ENCODE measurements at places on chromosomes 12 and 14.

DNA sequence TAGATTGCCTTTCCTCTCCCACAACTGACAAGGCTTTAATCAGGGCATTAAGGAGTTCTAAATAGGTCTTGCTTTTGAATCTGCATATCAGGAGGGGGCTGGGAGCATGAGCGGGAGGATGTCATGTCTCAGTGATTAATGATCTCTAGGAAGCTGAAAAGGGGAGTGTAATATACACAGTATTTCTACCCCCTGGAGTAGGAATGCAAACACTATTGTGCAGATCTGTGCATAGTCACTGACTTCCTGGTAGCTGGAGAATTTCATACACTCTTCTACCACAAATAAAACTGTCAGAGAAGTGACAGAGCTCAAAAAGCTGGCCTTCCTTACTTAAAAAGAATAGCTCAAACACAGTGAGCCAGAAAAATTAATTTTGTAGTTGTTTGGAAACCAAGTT is 65.8 kb downstream of the RIC8B start:
- peak; percentile 83 for DNase-seq

GRCh38 chr14:90308561-90308960 is 23.2 kb downstream of the NRDE2 start:
- no peak for DNase-seq

GRCh38 chr12:122203301-122204166 is at the start of gene B3GNT4:
Gene B3GNT4 (plus strand): TSS chr12:122203709. CDS start chr12:122204619, 910 bp downstream.
- DNase-seq, result peak; percentile 40

GRCh38 chr12:62129291-62129690 is 130.9 kb upstream of the USP15 start:
- DNase-seq, result no peak

GRCh38 chr12:110282300-110282860 is 1.3 kb downstream of the ATP2A2 start:
- DNase-seq, result peak; percentile 50

GRCh38 chr12:12099102-12099501 is 28.4 kb downstream of the BCL2L14 start:
- no peak for DNase-seq

- DNase-seq, result no peak
These were observed 138.4 kb upstream of the FRMD6 start for GRCh38 chr14:51513281-51513680.

DNA sequence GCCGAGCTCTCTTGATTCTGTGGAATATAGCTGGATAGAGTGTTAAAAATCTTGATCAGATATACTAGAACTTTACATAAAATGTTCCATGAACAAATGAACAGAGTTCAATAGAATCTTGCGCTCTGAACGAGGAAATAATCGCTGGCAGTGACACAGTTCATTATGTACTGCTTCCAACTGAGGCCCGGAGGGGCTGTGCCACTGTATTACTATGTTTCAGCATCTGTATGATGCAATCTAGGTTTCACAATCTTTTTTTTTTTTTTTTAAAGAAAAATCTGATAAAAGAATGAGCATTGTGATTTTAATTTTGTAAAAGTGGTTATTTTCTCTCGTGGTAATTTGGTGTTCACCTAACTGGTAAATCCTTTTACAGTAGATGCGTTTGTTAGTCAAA is 77.2 kb downstream of the FERMT2 start:
- peak; percentile 38 for DNase-seq

DNA sequence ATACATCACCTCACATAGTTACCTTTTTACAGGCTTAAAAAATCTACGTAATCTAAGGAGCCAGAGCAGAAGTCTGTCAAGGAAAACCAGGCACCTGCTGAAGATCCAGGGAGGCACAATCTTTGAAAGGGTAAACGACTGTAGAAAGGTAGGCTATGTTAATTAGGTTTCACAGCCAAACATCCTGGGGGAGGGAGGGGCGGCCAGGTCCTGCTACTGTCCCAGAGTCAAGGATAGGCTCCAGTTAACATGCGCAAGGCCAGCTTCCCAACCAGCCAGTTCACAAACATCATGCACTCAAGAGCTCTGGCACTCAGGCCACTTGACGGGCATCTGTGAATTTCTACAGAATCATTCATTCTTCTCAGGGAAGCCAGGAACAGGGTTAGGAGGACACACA is 22.9 kb downstream of the NIN start:
- DNase-seq, result no peak

- DNase-seq, result no peak
These were observed 2.0 kb downstream of the ATN1 start for GRCh38 chr12:6929466-6930452.

DNA sequence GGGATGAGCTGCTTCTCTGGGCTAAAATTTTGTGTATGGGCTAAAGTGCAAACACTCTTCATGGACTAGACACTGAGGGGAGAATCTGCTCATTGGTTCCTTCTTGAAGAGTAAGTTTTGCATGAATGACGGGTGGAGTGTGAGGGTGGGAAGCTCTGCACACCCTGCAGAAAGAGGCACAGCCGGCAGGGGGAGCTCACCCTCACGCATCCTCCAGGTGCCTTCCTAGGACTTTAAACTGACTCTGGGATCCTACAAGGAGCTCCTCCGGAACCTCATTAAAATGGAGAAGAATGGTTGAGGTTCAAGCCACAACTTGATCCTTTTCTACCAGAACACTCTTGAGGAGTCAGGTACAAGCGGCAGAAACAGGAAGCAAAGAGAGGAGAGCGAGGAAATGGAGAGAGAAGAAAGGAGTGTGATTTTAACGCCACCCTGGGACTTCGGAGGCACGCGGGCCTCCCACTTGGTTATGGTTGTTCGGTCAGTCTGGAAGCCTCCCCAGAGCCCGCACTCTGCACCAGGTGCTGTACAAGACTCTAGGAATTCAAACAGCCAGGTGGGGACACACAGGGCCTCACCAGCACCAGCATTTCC is 87.5 kb downstream of the SETD3 start:
- DNase-seq, result peak; percentile 23

GRCh38 chr12:116881877-116882507 is 751 bp upstream of the HRK start:
- no peak for DNase-seq

- DNase-seq, result no peak
These were observed 17.1 kb downstream of the SMCO2 start for GRCh38 chr12:27463511-27464219.

GRCh38 chr14:97270308-97270707 is 473.1 kb downstream of the VRK1 start:
- DNase-seq, result no peak

- no peak for DNase-seq
These were observed 78.7 kb downstream of the KIF21A start for GRCh38 chr12:39364196-39364595.

- DNase-seq, result no peak
These were observed 377.1 kb upstream of the NOVA1 start for GRCh38 chr14:26974965-26975364.

GRCh38 chr14:96579855-96580254 is 77.7 kb downstream of the PAPOLA start:
- no peak for DNase-seq

DNA sequence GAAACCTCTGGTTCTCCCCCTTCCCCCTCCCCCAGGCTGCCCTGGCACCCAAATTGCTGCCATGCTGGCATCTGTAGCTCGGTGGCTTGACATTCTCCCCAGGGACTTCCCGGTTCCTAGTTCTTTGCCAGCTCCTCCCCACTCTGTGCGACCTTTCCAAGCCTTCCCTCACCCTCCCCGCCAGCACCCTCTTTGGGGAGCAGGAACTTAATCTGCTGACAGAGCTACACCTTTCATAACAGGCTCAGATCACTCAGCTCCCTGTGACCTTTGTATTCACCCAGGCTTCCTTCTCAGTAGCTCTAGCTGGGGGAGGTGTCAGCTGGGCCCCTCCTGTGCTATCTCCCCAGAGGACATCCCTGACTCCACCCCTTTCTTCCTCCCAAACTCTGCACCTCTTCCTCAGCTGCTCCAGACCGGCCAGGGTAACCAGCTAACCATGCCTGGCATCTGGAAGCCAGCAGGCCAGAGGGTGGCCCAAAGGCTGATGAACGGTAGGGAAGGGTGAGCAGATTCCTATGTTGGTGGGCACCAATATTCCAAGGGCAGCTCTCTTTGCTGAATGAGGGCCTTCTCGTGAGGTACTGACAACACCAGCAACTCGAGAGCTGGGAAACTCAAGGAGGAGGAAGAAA is 1.8 kb upstream of the COX14 start:
- DNase-seq, result no peak

DNA sequence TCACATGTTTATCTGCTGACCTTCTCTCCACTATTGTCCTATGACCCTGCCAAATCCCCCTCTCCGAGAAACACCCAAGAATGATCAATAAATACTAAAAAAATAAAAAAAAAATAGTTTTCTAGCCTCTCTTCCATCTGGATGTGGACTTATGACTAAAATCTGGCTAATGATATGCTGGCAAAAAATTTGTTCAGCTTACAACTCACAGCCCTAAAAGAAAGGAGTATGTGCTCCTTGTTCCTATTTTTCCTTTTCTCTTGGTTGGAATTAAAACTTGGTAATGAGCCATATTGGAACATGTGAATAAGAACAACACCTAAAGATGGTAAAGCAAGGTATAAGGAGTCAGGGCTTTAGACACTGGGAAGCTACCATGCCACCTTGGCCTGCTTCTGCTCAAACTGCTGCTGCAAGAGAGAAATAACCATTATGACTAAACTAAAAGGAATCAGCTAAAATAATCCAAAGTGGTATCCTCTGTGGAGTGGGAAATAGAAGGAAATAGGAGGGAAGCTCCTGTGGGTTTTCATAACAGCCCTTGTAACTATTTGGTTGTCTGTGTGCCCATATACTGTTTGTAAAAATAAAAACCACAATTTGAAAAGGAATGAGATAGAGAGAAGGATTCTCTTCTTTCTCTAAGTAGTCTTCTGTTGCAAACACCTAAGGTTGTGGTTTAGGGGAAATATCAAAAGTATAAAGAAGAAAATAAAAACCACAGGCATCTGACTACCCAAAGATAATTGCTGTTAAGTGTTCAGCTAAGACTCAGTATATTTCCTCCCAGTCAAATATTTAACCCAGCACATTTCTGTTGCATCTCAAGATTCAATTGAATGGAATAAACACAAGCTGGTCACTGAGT is 53.8 kb downstream of the SDR9C7 start:
- no peak for DNase-seq

DNA sequence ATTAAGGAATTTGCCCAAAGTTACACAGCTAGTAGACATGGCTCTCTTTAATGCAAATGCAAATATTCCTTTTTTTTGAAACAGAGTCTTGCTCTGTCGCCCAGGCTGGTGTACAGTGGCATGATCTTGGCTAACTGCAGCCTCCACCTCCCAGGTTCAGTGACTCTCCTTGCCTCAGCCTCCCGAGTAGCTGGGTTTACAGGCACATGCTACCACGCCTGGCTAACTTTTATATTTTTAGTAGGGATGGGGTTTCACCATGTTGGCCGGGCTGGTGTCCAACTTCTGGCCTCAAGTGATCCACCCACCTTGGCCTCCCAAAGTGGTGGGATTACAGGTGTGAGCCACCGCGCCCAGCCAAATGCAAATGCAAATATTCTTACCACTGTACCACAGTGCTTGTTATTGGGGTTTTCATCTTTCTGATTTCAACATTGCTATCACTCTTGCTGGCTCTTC is 24.5 kb upstream of the HIGD1C start:
- no peak for DNase-seq

- no peak for DNase-seq
These were observed 3.3 kb downstream of the NKX2-8 start for GRCh38 chr14:36579001-36579555.

- DNase-seq, result no peak
These were observed 10.9 kb downstream of the ATP5MC2 start for GRCh38 chr12:53664936-53665335.

DNA sequence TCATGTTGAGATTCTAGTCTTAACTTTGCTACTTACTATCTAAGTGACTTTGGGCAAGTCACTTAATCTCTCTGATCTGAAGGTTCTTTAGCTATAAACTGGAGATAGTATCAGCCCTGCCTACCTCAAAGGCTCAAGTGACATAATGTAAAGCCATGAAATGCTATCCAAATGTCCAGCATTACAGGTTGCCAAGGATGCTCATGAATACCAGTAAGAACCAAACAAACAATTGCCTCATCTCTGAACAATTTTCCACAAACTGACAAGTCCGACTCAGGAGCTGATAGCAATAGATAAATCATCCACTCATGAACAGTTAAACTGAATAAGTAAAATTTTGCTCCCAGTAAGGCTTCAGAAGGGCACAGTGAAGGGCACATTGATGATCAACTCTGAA is 51.5 kb downstream of the LMNTD1 start:
- DNase-seq, result peak; percentile 7

DNA sequence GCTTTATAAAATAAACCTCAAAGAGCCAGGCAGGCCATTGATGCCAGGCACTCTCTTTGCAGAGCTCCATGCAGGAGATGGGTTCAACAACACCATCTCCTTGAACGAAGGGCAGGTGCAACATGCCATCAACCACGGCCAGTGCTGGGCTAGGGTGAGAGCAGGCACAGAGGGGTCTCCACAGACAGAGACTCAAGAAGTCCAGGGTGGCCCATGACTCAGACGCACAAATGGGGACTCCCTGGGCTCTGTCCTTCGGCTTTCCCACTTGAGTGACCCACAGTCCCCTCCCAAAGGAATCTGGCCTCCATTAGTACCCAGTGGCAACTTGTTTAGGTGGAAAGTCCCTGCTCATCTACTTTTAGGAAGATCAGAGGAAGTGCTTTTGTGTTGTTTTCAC is 124.4 kb upstream of the PZP start:
- DNase-seq, result no peak

GRCh38 chr12:112537710-112538396 is 119.1 kb downstream of the PTPN11 start:
- DNase-seq, result peak; percentile 39

GRCh38 chr12:83807871-83808270 is 1104.7 kb downstream of the SLC6A15 start:
- DNase-seq, result no peak

DNA sequence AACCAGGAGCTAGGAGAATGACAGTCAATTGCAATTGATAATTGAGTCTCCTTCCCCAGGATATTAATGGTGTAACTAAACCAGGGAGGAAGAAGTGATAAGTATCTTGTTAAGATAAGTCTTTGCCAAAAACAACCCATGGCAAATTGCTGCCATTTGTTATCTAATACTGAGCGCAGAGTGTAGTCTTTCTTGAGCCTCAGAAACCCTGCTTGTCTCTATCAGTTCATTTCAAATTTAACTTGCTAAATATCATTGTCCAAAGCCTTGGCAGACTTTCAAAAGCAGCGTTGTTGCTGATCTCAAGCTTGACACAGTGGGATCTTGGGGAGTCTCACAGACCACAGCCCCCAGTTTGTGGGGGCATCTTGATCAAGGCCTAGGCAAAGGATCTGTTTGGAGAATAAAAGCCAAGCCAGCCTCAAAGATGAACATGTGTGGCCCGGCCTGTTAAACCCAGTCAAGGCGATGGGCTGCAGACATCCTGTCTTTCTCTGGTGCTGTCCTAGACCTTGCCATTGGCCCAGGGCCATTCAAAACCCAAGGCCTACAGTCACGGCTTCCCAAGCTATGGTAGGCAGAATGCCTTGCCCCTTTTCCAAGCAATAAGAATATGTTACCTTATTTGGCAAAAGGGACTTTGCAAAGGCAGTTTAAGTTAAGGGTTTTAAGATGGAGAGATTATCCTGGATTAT is 164.2 kb downstream of the CHST11 start:
- no peak for DNase-seq

- DNase-seq, result peak; percentile 25
These were observed 303 bp downstream of the PUS7L start for GRCh38 chr12:43758247-43758727.
